Stimulated activated CD4-positive, alpha-beta T cell treated with anti-CD3 and anti-CD28 coated beads, Interleukin-1b, Interleukin-23, amount 100 ng/mL, for 4 hours (primary cell): ENCODE measurements at places on chromosomes 7 and 10.

DNA sequence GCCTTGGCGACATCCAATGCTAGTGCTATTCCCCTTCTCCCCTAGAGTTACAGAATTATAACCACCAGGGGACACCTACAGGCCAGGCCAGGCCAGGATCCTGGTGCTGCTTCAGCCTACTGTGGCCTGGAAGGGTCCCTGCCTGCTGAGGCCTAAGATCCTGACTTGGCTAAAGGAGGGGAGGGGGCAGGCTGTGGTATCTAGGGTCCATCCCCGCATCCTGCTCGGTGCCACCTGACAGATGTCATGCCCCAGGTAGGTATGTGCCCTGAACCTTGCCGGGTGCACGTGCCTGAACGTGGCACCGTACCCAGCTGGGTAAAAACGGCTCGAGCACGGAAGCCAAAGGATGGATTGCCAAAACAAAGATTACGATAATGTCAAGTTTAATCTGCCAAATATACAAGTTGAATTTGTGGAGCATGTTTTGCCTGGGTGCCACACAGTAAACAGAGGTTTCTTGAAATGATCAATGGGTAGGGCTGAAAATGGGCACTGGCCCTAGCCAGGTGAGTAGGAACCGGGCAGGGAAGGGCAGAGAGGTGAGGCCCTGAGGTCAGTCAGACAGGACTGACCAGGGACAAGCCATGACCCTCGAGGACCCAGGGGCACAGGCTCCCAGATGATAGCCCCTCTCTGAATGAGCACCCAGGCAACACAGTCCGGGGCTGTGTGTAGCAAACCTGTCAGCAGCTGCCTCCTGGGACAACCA is 12.6 kb downstream of the PDAP1 start:
- no peak for DNase-seq

- no peak for DNase-seq
These were observed 44.5 kb upstream of the STK17A start for GRCh38 chr7:43538404-43538771.

- DNase-seq, result no peak
These were observed 113.7 kb upstream of the PDLIM1 start for GRCh38 chr10:95404462-95404858.

DNA sequence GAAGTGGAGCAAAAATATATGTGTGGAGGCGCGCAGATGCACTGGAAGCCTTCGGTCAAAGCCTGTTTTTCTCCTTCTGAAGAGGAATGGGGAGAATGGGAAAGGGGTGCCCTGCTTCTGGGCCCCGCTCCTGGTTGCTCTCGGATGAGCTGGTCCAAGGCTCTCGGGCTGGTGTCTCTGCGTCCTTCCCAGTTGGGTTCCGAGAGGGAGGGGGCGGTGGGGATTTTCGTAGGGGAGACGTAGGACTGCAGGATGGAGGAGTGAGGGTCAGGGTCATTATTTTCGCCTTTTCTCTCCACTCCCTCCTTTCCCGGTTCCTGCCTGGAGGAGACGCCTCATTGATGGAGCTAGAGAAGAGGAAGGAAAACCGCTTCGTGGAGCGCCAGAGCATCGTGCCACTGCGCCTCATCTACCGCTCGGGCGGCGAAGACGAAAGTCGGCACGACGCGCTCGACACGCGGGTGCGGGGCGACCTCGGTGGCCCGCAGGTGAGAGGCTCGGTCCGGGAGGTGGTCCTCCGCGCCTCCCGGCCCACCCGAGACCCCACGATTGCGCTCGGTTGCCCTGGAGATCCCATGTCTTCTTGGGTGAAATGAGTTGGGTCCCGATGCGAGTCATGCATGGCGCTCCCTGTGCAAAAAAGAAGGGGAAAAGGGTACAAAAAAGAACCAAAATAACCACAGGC is 790 bp downstream of the ADAM22 start:
- no peak for DNase-seq

GRCh38 chr10:101833466-101833865 is 10.1 kb downstream of the KCNIP2 start:
- no peak for DNase-seq

DNA sequence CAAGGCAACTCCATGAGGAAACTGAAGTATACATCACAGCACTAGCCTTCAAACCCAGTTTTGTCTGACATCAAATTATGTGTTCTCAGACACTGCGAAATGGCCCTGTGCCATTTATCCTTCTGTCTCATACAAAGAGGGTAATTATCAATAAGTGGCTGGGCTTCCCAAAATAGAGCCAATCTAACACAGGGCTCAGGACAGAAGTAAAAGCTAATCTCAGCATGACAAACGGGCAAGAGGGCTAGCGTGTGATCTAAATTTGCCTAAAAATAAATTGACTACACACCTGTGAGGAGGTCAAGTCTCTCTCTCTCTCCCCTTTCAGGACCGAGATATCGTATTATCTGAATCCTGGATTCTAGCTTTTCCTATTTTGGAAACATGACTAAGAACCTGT is 67.2 kb downstream of the DGKB start:
- DNase-seq, result no peak

- peak; percentile 53 for DNase-seq
These were observed 17.9 kb upstream of the TMEM225B start for GRCh38 chr7:99579956-99580777.

- DNase-seq, result no peak
These were observed 1.3 kb upstream of the ACHE start for GRCh38 chr7:100896732-100897608.

DNA sequence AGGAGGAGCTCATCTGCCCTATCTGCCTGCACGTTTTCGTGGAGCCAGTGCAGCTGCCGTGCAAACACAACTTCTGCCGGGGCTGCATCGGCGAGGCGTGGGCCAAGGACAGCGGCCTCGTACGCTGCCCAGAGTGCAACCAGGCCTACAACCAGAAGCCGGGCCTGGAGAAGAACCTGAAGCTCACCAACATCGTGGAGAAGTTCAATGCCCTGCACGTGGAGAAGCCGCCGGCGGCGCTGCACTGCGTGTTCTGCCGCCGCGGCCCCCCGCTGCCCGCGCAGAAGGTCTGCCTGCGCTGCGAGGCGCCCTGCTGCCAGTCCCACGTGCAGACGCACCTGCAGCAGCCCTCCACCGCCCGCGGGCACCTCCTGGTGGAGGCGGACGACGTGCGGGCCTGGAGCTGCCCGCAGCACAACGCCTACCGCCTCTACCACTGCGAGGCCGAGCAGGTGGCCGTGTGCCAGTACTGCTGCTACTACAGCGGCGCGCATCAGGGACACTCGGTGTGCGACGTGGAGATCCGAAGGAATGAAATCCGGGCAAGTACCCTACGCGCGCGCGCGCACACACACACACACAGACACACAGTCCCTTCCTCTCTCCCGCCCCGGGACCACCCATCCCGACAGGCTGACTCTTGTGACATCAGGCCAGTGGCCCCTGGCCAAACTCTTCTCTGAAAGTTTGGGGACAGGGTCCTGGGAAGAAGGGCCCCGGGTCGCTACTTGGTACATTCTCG is 538 bp downstream of the TRIM8 start:
- DNase-seq, result peak; percentile 62

- DNase-seq, result no peak
These were observed 52.8 kb upstream of the EEPD1 start for GRCh38 chr7:36100226-36100625.

- DNase-seq, result no peak
These were observed 142.2 kb upstream of the VWC2 start for GRCh38 chr7:49631071-49631815.

DNA sequence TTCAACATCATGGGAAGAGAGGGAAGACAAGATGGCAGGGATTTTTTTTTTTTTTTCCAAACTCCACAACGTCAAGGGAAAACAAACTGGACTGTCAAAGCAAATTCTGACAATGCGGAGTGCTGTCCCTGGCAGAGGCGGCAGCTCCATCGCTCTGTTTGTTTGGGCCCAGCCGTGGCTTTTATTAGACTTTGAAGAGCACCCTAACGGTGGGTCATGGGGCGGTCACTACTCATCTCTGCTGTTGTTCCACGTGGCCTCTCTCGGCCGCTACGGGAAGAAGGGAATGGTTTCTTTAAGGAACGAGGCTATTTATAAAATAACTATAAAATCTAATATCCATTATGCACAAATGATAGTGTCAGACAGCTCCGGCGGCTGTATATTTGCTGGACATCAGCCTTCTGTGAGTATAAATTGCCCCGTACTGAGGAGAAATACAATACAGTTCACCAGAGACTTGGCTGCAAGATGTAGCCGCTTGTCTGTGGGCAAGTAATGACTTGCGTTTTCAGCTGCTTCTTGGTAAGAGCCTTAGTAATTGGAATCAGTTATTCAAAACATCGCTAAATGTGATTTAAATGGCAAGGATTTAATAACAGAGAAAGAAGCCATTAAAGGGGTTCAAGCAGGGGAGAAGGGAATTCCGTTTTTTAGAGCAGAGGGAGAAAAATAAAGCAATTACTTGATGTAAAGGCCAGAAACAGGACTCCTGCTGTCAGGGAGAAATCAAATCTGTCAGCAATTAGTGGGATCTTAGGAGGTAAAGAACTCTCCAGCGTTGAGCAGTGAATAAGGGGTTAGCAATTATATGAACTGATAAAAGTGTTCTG is 61.7 kb upstream of the RAB11FIP2 start:
- no peak for DNase-seq

DNA sequence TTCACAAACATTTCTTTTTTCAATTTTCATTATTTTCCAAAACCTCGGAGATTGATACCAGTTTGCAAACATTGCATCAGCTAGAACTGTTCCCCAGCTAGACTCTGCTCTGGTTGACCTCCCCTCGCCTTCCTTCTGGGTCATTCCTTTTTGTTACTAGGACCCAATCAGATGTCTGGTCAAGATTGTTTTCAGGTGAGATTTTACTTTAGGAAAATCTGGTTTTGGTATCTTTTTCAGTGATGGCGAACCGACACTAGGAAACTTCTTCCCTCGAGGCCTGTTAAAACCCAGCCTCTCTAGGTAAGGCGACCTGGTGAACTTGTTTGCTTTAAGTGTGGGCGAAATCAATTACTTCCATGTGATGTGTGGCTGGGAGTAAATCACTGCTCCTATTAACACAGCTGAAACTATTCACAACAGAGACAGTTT is 8.4 kb downstream of the PROSER2 start:
- no peak for DNase-seq

- DNase-seq, result no peak
These were observed 1066.7 kb downstream of the GRM8 start for GRCh38 chr7:126185959-126186580.

GRCh38 chr10:102635377-102635776 is 8.9 kb upstream of the TRIM8 start:
- no peak for DNase-seq

DNA sequence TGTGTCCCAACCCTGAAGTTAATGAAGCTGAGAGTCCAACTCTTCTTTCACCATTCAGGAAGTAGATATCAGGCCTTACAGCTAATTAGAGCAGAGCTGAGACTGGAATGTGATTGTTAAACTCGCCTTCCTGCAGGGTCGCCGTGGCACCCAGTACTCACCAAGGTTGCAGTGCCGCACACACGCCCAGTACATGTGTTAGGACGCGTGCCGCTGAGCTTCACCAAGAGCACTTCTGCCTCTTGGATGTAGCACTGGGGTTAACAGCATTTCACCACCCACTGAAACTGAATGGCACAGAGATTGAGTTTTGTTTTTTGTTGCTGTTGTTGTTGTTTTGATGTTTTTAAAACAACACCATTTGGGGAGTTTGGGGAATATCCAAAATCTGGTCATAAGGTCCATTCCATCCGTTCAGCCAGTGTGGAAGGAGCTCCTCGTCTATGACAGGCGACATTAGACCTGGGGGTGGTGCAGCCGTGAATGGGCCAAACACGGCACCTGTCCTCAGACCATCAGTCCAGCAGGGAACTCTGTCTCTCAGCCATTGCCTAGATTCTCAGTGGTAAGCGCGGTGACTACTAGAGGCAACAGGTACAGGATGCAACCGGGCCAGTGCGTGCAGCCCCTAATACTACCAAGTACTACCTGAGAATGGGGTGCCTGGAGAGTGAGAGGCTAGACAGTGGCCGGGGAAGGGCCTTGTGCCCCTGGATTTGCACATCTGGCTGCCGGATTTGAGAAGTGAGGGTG is 21.9 kb downstream of the WIPI2 start:
- no peak for DNase-seq

GRCh38 chr10:69413221-69413865 is 3.4 kb downstream of the TACR2 start:
- DNase-seq, result no peak

GRCh38 chr10:110414548-110415309 is 83.0 kb upstream of the DUSP5 start:
- peak; percentile 65 for DNase-seq

GRCh38 chr7:157519246-157519645 is 182.4 kb downstream of the DNAJB6 start:
- DNase-seq, result no peak

DNA sequence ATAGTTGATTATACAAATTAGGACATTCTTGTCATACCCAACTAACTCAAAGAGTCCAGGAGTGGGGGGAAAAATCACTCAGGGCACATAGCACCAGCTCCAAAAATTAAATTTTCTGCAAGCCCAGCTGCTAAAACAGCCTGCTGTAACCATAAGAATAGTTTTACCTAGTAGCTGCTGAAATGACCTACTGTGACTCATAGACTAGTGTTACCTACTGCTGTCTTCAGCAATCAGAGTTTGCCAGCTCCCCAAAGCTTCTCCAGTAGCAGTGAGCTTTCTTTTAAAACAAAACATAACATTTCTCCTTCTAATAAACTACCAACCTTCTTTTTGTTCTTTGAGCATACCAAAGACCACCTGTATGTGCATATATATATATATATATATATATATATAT is 4.2 kb upstream of the ARHGAP12 start:
- DNase-seq, result no peak

- no peak for DNase-seq
These were observed 41.6 kb upstream of the FHIP2A start for GRCh38 chr10:114779803-114780576.

- no peak for DNase-seq
These were observed 32.9 kb upstream of the BPGM start for GRCh38 chr7:134613623-134614347.

DNA sequence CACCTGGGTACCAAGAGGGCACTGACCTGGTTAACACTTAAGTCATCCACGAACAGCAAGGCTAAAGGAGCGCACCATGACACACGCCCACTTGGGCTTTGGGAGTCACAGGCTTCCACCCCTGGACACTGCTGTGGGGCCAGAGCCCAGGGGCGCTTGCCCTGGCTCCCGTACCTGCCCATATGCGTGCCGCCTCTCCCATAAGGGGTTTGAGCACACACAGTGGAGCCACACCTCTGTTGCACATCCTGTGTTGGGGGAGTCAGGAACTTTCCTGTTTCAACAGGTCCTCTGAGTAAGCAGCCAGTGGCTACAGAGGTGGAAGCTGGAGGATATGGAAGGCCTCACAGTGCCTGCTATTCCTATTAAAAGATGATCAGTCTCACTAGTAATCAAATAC is 152.0 kb downstream of the REEP3 start:
- DNase-seq, result no peak

GRCh38 chr7:149884016-149884415 is 10.2 kb downstream of the ATP6V0E2 start:
- no peak for DNase-seq

DNA sequence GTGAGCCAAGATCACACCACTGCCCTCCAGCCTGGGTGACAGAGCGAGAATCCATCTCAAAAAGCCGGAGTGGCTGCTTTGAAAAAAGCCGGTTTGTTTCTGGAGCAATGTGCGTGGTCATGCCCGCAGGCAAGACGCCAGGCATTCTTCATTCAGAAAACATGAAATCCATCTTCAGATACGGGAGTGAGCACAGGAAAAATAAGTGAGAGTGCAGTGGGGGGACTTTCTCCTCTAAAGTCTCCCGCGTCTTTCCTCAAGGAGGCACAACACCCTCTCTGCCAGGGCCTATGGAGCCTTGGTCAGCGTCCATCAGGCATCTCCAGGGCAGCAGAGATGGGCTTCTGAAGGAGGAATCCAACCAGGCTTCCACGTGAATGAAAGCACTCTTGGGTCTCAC is 62.3 kb upstream of the DGKI start:
- no peak for DNase-seq
